ENCODE measurements at places on chromosomes 16 and 17.

- DNase-seq, result no peak
These were observed 17.2 kb downstream of the RARA start for GRCh38 chr17:40326014-40326831.

DNA sequence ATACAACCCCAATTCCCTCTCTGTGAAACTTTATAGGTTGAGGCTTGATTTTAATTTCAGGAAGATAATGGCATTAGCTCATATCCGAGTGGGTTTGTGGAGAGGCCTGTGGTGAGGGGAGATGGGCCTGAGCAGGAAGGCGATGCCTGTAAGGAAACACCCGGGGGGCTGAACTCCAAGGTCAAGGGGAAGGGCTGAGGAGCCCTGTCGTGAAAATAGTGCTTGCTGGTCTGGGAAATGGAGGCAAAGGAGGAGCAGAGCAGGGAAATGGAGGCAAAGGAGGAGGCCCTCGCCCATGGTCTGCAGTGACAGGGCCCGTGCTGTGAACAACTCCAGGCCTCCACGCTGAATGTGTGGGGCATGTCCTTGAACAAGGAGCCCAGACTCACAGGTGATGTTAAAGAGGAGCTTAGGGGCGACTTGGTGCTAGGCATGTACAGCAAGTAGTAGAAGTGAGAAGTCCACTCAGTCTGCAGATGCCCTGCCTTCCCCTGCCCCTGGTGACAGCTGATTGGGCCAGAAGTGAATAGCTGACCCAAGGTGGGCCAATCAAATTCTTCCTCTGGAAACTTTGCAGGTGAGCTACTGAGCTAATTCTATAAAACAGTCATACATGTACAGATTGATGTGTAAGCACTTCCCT is 38.1 kb downstream of the MRPS23 start:
- DNase-seq, result no peak

DNA sequence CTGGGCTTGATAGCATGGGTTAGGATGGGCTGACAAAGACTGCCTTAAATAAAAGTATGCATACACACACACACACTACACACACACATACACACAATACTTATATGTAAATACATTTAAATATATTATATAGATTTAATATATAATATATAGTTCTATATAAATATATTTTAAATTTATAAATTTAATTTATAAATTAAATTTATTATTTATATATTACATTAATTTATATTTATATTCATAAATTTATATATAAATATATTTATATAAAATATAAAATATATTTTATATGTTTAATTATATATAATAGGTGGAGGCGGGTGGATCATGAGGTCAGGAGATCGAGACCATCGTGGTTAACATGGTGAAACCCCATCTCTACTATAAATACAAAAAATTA is 83.2 kb downstream of the CDH13 start:
- DNase-seq, result no peak

GRCh38 chr16:11852092-11852809 is 909 bp upstream of the RSL1D1 start:
- peak; percentile 19 for DNase-seq

GRCh38 chr17:64540118-64540776 is 33.5 kb downstream of the CEP95 start:
- DNase-seq, result no peak

GRCh38 chr16:10162981-10163380 is 19.2 kb downstream of the GRIN2A start:
- DNase-seq, result no peak

- no peak for DNase-seq
These were observed 139.0 kb upstream of the PLCG2 start for GRCh38 chr16:81639931-81640680.

DNA sequence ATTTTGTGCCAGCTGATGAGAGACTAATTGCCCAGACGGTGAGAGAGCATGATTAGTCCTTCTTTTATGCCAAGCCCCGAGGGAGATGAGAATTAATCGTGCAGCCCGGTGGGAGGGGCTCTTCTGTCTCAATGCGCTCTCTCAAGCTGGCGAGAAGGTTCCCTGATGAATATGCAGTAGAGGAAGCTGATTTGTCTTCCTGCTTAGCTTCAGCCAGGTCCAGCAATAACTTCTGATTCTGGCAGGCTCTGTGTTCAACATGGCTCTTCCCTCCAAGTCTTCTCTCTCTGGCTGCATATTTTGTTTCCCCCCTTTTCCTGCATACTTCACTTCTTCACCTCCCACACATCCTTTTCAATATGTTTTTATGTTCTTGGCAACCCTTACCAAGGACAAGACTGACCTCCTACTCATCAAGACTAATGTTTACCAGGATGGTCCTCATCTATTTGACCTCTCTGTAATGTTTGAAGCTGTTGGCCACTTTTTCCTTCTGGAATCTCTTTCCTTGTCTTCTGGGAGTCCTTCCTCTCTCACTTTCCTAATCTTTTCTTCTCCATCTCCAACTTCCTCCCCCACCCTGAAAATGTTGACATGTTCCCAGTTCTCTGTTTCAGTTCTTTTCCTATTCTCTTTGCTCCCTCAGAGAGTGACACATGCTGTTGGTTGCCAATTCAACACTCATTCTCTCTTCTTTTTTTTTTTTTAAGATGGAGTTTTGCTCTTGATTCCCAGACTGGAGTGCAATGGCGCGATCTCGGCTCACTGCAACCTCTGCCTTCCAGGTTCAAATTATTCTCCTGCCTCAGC is 33.1 kb downstream of the ARL4D start:
- DNase-seq, result peak; percentile 36

DNA sequence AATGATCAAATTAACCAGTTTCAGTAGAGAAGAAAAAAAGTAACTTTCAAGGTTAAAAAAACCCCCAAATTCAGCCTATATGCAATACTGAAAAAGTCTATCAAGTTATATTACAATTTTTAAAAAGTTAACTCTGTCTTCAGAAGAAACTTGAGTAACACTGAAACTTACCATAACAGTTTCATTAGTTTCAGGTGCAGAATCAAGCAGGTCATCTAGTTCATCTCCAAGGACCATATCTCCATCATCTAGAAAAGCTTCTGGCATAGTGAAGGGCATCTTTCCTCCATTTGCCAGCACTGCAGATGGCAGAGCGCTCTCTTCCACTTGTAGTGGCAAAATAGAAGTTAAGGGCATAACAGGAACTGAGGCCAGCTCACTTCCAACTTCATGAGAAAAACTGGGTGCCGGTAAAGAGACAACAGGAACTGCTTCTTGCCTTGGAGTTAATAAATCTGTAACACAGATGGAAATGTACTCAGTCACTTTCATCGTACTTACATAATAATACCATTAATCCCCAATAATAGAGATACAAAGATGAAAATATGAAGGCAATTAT is 22.9 kb downstream of the ZC3H7A start:
- DNase-seq, result no peak

- DNase-seq, result peak; percentile 35
These were observed 23.1 kb downstream of the LITAFD start for GRCh38 chr16:8905168-8905762.

- DNase-seq, result no peak
These were observed 12.8 kb downstream of the ZNF174 start for GRCh38 chr16:3413730-3414379.

GRCh38 chr16:56422896-56423441 is 2.4 kb downstream of the AMFR start:
- no peak for DNase-seq

DNA sequence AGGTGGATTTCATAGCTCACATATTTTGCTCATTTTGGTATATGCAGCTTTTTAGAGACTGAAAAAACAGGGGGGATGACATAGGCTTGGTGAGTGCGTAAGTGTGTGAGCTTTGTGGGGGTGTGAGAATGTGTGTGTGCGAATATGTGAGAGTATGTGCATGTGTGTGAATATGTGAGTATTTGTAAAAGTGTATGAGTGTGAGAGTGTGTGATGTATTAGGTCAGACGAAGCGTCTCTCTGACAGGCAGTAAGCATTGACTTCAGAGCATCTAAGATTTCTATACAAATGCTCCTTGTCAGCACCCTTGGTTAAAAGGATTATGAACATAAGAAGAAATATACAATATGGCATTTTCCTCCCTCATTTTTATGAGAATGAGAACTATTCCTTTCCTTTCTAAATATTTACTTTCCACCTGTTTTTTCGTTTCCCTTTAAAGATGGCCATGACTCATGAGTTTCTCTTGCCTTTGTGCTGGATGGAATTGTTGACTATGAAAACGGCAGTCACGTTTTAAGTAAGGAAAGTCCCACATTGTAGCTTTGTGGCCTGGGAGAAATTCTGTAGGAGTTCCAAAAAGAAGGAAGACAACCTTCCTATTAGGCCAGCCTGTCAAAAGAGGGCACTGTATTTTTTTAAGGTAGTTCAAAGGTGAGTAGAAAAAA is 276.4 kb downstream of the FOXL1 start:
- no peak for DNase-seq

DNA sequence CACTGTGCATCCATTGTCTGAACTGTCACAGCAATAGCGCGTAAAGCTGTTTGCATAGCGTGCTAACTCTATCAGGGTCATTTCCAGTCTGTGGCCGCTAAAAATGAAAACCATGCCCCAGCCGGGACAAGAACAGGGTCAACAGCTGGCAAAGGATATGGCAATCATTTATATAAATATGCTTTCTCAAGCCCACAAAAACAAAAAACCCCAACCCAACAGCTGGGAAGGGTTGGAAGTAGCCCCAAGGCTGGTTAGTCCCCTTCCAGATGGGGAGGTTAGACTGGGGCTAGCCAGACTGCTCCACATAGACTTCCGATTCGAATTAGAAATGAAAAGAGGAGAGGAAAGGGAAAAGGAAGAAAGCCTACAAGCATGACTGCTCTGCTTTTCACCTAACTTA is 203.3 kb upstream of the TBX2 start:
- DNase-seq, result no peak

DNA sequence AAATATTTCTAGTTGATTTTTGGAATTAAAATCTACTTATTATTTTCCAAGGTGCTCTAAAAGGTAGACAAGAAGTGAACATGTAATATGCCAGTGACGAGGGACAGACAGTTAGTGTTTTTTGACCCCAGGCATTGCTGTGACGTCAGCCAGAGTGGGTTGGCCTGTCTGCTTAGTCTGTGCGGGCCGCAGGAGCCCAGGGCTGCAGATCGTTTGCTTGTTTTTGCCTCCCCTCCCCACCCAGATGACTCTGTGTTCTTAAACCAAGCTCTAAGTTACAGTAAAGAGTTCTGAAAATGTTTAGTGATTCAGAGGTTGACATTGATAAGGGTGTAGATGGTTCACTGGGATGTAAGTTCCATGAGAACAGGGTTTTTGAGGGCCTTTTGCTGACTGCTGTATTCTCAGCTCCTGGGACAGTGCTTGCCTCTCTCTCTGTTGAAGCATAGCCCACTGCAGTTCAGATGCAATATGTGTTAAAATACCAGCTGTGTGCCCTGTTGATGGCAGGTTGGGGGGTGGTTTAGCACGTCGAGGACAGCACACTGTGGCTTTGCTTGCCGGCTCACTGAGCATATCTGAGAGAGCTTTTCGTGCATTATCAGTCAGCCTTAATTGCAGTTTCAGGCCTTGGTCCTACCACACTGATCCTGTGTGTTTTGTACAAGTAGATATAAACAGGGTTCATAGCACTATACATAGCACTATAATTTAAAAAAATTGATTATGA is 64.8 kb downstream of the SEC14L1 start:
- DNase-seq, result no peak

DNA sequence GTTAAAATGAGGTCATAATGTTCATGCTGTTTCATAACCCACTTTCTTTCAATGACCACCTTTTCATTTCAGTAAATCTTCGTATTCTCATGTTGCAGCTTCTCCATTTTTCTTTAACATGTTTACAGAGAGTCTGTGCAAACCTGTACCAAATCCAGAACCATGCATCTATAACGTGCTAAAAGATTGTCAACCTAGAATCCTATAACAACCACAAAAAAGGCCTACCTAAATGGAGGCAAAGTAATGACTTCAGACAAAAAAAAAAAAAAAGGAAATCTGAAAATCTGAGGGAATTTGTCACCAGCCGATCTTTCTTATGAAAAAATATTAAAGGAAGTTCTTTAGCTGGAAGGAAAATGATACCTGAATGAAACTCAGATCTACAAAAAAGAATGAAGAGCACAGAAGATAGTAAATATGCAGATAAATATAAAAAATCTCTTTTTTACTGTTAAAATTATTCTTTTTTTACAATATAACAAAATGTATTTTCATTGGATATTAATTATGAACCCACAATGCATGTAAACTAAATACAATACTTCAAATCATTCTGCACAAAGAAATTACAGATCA is 1.4 kb upstream of the SLFN11 start:
- no peak for DNase-seq

DNA sequence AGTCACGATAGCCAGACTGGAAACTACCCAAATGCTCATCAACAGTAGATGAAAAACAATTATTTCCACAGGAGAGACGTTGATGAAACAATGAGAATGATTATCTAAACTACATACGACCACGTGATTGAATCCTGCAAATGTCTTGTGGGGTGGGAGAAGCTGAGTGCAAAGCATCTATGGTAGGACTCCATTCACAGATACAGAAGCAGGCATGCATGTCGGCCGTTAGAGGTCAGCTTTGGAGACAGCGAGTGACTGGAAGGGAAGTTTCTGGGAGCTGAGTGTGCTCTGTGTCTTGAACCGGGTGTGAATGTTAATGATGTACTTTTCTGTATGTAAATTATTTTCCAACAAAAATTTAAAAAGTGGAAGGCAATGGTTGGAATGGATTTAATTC is 71.5 kb upstream of the DNAJA2 start:
- no peak for DNase-seq

GRCh38 chr17:70076831-70077230 is 1.8 kb downstream of the KCNJ16 start:
- no peak for DNase-seq

- no peak for DNase-seq
These were observed 154.2 kb downstream of the PITPNC1 start for GRCh38 chr17:67531291-67531690.

GRCh38 chr17:29143894-29144293 is 36.3 kb downstream of the MYO18A start:
- no peak for DNase-seq

- no peak for DNase-seq
These were observed 34.9 kb upstream of the CACNG5 start for GRCh38 chr17:66799849-66800537.

DNA sequence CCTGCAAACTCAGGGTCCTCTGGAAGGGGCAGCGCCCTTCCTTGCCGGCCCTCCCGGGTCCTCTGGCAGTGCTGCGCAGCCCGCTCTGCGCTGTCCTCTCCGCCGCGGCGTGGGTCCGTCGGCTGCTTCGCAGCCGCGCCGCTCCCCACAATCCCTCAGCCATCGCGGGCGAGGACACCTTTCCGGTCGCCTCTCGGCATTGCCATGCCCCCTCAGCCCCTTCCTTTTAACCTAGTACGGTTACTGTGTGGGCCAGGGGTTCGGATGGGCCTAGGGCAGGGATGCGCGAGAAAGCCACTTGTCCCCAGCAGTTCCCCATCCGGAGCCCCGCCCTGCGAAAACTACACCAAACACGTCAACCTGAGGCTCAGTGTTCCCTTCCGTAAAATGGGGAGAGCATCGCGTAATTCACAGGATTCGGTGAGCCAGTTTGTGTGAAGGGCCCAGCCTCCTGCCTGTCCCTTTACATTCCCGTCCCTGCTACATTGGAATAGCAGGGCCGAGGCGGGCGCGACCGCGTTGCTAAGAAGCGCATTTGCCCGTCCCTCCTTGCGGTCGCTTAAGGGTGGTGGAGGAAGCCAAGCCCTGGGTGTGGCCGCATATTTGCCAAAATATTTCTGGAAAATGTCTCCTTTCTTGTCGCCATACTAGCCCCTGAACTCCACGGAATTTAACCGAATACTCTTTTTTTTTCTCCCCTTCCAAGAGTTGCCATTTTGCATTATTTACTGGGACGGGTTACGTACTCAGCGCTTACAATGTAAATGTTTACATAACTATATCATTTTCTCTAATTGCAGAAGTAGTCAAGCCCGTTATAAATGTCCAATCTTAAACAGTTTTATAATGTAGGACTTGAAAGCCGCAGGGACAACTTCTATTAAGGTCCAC is 13.2 kb downstream of the COPZ2 start:
- DNase-seq, result peak; percentile 34

Measured in fibroblast of upper back skin (primary cell).